ENCODE measurements at places on chromosomes 7 and 10. TPM values are rescaled to one million over a fixed set of nuclear protein-coding genes. Genes with fewer than 3 reads are reported as not detected.

GRCh38 chr7:32093415-32094408, 23.5 kb upstream of the PDE1C start:
- DNase-seq: peak; percentile 82

GRCh38 chr7:131602994-131603372, 46.6 kb upstream of the PODXL start:
- DNase-seq: no peak

DNA sequence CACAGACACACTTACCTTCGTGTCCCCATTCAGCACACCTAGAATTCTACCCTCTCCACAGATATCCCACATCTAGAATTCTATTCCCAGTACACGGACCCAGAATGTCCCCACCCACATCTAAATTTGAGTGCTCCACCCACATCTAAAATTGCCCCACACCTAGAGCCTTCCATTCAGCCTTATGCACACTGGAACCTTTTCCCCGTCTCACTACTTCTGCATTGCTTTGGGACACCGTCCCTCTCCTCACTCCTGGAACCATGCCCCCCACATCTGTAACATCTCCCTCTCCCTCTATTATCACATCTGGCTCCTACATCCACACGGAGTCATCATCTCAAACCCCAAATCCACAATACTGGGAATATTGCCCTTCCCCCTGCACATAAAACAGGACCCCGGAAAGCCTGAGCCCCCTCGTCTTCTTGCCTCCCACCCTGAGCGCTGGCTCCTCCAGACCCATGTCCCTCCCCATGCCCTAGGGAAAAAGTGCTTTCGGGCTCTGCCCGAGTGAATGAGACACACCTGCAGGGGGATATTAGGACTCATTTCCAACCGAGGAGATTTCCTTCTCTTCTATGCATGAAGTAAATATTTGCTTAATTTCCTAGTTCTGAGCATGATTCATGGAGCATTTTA, 125.8 kb upstream of the UNC5B start:
- no peak for DNase-seq

DNA sequence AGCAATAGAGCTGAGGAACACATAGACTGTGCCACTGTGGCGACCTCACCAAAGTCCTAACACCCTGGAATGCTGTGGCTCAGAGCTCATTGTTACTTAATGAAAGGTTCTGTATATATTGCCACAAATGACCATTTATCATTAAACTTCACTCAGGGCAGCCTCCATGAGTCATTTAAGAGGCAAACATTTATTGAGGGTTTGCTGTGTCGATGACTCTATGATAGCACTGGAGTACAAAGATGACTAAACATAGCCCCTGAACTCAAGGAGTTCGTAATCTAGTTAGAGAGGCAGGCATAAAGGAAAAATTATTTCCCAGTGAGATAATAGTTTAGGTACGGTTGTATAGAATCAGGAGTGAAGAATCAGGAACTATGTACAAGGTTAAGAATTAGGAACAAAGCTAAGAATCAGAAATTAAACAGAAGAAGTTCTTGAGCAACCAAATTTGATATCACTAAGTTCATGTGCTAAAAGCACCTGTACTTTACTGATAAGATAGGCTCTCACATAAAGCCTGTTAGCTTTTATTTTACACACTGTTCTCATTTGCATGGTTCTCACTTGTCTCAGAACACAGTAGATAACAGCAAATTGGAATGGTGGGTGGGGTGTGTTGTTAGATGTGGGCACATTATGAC, 7.9 kb downstream of the ENTPD7 start:
- DNase-seq: peak; percentile 92

- DNase-seq: peak; percentile 91
These were observed 50.5 kb upstream of the FOXK1 start for GRCh38 chr7:4631380-4632179.

DNA sequence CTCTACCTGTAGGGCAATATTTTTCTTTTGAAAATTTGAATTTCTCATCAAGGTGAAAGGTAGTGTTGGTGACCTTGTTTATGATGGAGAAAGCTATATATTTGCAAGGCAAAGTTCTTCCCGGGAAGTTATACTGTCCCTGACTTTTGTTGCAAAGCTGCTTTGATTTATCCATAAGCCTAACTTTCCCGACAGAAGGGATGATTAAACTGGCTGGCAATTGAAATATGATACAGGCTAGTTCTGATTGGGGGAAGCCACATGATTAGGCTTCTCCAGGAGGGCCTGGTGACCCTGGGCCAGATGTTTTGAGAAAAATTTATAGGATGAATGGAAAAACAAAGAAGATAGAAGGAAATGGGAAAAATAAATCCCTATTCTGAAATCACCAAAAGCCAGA, 215.5 kb downstream of the ACTR3B start:
- DNase-seq: no peak

DNA sequence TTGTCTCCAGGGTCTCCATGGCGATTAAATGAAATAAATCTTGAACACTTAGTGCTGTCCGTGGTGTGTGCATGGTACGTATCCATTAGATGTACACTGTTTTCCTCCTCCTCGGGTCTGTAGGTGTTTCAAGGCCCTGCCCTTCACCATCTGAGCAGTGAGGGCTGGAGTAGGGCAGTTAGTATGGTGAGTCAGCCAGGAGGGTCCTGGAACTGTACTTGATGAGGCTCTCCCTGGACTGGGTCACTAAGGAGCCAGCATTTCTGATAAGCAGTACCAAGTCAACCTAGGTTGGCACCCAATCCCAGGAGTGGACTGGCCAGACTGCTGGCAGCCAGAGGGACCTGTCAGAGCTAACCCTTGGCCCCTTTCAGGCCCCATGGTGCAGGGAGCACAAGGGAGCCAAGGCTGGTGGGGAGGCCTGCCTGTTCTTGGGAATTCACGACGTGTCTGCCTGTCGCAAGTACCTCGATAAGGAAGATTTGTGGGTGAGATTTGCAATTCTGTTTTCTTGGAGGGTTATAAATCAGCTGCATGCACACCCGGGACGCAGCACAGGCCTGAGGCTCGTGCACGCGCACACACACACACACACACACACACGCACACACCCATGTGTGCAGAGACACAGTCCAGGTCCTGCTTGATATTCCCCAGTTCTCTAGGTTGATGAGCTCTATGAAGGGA, 114.2 kb downstream of the ZMIZ1 start:
- DNase-seq: no peak

DNA sequence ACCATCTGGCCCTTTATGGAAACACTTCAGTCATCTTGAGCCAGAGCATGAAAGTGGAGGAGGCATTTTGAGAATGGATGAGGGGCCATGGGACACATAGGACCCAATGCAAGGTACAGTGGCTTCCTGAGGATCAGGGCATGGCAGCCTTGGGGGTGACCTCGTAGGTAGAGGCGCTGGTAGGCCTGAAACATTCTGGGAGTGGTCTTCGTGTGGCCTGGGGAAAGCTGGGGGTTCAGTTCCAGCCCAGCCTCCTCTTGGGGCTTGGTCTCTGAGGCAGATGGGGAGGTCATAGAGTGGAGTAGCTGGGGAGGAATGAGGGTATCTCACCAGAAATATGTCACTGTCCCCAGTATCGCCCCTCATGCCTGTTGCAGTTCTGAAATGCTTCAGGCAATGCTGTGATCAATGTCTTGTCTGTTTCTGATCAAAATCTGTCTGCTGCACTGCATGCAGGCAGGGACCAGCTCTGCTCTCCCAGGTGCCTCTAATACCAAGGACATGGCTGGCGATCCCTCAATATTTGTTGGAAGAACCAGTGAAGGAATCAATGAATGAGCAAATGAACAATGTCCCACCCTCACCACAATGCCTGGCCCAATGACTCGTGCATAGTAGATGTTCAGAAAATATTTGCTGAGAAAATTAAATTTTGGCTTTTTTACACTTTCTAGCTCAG, 90.9 kb downstream of the CHST15 start:
- no peak for DNase-seq

GRCh38 chr7:78386520-78386919, 587.9 kb downstream of the PHTF2 start:
- no peak for DNase-seq

- no peak for DNase-seq
These were observed 829.5 kb downstream of the REEP3 start for GRCh38 chr10:64350665-64351064.

- peak; percentile 87 for DNase-seq
These were observed 86.5 kb upstream of the GRB10 start for GRCh38 chr7:50869108-50869725.

- DNase-seq: peak; percentile 99
These were observed 57.1 kb upstream of the IGFBP3 start for GRCh38 chr7:45978010-45978681.

DNA sequence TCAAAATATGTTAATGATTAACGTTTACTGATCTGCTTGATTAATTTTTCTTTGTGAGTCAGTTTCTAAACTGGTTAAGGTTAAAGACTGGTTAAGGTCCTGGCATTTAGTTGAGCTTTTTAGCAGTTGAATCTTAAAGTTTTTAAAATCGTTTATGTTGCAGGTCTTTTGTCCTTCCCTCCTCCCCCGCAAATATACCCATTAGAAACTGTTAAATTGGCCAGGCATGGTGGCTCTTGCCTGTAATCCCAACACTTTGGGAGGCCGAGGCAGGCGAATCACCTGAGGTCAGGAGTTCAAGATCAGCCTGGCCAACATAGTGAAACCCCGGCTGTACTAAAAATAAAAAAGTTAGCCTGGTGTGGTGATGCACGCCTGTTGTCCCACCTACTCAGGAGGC, 100.9 kb downstream of the PODXL start:
- no peak for DNase-seq

- no peak for DNase-seq
These were observed 22.9 kb upstream of the C10orf105 start for GRCh38 chr10:71742301-71743088.

DNA sequence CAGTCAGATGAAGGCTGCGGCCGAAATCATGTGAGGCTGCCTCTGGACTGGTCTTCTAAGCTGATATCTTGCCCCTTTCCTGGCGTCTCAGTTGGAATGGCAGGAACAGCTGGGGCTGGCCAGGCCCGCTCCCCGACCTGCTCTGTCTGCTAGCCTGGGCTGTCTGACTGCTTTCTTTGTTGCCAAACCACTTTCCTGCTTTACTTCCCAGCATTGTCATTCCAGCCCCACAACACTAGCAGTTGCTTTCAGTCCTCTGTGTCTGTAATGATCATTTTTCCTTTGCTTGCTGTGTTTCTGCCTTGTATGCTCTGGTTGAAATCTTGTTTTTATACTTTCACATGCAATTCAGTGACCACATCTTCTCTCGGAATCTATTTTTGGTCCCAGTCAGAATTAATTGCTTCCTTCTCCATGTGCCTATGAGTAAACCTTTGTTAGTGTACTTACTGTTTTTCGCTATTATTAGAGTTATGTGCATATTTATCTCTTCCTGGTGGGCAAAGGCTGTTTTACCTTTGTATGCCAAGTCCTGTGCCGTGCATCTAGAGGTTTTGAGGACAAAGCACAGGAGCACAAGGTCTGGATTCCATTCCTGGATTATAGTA, 21.6 kb downstream of the PRPF18 start:
- no peak for DNase-seq

DNA sequence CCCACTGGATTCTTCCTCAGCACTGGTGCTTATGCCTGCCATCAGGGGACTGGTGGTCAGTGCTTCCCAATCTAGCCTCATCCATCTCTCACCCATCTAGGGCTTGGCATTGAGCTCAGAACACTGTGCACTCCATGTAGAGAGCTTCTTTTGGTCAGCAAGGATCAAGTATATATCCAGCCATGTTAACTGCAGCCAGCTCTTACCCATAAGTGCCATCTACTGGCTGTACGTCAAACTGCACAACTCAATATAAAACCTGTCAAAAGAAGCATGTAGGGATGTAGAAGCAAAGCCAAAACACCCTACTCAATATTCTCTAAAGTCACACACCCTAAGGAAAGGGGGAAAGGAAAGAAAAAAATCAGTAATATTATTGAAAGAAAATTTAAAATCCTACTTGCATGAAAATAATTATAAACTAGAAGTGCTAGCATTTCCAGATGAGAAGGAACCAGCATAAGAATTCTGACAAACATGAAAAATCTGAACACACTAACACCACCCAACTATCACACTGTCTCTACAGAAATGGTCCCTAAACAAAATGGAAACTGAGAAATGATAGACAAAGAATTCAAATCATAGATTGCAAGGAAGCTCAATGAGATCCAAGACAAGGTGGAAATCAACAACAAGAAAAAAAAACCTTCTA, 531.1 kb upstream of the STEAP1 start:
- peak; percentile 3 for DNase-seq

DNA sequence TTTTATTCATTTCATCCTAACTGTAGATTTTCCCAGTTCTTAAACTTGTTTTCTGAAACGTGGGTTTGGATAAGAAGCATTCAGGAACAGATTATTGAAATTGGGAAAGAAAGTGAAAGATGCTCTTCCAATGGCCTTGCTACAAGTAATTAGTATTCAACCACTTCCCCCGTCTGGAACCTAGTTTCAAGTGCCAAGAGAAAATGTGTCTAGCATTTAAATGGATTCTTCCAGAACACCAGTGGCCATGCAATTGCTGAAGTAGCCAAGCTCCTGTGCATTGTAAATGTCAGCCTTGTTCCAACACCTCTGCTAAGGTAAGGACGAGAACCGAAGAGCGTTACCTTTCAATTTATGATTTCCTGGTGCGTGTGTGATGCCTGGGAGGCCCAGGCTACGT, 68.2 kb downstream of the PFKFB3 start:
- no peak for DNase-seq

DNA sequence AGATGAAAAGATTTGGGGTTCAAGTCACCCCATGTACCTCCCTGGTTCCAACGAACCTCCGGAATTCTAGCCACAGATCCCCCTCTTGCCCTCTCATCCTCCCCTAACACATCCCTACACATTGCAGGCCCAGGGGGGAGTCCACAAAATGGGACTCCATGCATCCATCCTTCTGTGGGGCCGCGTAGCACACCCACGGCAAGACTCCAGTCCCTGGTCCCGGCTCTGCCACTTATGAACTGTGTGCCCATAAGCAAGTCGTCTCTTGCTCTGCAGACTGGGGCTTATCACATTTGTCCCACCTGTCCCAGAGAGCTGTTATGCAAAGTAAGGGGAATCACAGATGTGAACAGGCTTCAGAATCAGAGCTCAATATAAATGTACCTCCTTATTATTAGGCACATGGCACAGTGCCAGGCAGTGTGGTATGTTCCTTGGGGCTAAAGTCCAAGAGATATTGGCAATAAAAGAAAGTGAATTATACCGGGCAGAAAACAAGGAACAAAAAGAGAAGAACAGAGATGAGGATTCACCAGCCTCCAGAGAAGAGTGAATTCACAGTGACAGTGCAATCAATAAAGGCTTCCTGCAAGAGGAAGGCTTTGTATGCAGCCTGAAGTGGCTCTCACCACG, 73.9 kb downstream of the KCNMA1 start:
- DNase-seq: no peak

CPED1 gene
- polyA plus RNA-seq: 28.7 TPM

SAMD9L gene
- 1.9 TPM for polyA plus RNA-seq

OR2A1 gene
- not detected for polyA plus RNA-seq

ACTR3C gene
- polyA plus RNA-seq: not detected

ITPRID1 gene
- polyA plus RNA-seq: not detected

NODAL gene
- not detected for polyA plus RNA-seq

CPSF4 gene
- 44.9 TPM for polyA plus RNA-seq

HSPA12A gene
- polyA plus RNA-seq: 16.7 TPM

OPN4 gene
- polyA plus RNA-seq: not detected

SPDYE5 gene
- polyA plus RNA-seq: not detected
